HAP-1 (cell line): ENCODE measurements at places on chromosomes 6 and 20.
A peak's percentile ranks its signal among the peaks of the same experiment; 100 is the strongest.

DNA sequence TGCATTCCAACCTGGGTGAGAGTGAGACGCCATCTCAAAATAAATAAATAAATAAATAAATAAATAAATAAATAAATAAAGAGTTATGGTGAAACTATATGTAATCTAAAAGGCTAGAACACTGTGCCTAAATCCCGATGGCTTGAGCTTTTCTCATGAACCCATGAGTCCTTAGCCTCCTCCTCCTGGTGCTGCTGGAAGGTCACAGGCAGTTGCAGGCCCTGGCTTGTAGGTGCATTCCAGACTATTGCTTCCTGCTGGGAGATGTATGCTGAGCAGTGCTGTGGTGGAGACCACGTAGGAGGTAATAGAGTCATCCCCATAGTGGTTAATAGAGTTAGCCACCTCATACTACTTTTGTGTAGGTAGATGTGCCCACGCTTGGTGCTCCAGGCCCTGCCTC, 12.5 kb downstream of the PTK7 start:
- DNase-seq, result no peak

DNA sequence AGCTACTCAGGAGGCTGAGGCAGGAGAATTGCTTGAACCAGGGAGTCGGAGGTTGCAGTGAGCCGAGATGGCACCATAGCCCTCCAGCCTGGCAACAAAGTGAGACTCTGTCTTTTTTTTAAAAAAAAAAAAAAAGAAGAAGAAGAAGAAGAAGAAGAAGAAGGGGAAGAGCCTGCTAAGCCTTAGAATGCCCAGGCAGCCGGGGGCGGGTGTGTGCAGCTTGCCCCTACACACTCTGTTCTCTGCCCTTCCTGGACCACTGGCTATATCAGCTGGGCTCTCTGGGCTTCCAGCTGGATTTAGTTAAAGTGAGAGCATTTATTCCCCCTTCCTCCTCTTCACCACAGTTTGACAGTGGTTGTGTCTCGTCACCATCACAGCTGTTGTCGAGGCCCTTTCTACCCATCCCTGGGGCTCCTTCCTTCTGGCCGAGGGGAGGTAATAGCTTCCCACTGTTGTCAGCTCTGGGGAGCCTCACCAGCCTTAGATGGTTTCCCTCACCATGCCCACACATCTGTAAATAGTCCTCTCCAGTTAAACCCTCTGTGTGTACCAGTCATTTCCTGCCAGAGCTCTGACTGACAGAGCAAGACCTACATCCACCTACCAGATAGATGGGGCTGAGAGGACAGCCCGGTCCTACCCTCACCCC, 77.6 kb downstream of the TRERF1 start:
- DNase-seq, result no peak

DNA sequence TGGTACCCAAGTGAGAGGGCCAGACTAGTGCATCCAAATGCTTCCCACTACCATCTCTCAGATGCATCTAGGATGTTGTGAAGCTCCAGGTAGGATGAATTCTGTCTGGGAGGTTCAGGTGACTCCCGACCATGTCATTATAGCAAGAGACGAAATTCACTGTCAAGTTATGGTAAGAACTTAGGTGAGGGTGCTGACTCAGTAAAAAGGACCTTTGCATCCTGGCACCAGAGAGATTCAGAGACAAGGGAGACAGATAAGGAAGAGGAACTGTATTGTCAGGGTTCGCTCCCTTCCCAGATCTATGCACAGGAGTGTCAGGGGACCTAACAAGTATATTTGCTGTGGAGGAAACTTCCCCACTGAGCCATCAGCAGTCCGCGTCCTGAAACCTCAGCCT, 11.2 kb upstream of the PRIM2 start:
- no peak for DNase-seq

DNA sequence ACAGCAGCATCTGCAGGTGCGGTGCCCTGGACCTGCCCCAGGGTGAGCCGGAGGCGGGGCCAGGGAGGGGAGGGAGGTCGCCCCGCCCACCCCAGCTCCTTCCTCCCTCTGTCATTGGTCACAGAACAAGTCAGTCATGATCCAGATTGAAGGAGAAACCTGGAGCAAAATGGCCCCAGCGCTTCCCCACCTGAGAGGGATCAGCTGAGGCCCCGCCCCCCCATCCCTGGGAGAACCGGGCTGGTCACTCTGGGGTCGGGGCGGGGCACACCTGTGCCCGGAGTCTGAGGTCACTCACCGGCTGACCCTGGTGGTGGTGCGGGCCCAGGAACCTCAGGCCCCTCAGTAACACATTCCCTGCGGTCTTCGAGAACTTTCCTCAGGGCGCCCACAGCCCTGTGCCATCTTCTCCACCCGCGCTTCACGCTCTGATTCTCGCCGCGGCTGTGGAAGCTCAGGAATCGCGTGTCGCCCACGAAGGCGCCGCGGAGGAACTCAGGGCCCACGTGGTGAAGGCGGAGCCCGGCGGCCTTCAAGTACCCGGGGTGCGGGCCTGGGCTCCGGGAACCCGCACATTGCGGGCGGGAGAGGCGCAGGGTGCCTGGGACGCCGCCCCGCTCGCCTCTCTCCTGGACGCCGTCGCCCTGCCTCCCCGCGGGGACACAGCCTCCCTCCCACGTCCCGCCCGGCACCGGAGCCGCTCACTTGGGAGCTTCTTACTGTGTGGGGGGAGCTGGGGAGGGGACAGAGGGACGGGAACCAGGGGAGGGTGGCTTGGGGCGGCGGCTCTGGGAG, 36.4 kb upstream of the HLA-C start:
- no peak for DNase-seq

GRCh38 chr20:13331536-13331935, 110.5 kb downstream of the ISM1 start:
- DNase-seq, result no peak

DNA sequence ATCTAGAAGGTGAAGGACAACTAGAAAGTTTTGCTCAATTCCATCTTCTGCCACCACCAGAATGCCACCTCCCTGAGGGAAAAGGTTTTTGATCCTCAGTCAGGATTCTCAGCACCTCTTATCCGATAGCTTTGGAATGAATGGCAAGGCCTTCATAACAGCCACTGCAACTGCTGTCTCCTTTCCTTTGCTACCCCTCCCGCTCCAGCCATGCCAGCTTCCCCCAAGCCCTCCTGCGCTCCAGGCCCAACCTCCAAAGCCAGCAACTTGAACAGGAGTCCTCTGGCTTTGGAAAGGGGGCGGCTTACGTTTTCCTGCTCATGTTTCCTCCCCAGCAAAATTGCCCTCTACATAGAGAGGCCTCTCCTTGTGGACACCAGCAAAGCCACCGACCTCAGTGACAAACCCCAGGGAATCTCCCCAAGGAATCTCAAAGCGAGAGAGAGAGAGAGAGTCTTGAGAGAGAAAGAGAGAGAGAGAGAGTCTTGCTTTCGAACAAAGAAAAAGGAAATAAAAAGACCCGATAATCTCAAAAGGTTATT, 420 bp upstream of the BTN2A1 start:
- DNase-seq, result peak; percentile 37

DNA sequence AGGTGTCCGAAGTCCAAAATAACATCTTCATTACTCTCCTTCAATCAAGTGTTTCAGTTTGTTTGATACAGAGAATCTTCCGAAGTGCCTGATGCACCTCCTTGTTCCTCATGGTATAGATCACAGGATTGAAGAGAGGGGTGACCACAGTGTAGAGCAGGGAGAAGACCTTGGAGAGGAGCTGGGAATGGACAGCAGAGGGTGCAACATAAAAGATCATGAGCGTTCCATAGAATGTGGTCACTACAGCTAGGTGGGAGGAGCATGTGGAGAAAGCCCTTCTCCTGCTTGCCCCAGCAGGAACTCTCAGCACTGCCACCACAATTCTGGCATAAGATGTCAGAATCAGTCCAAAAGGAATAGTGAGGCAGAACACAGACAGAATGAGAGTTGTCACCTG, 11.9 kb downstream of the OR12D1 start:
- DNase-seq, result no peak

GRCh38 chr6:57109880-57110279, 19.9 kb downstream of the ZNF451 start:
- no peak for DNase-seq

DNA sequence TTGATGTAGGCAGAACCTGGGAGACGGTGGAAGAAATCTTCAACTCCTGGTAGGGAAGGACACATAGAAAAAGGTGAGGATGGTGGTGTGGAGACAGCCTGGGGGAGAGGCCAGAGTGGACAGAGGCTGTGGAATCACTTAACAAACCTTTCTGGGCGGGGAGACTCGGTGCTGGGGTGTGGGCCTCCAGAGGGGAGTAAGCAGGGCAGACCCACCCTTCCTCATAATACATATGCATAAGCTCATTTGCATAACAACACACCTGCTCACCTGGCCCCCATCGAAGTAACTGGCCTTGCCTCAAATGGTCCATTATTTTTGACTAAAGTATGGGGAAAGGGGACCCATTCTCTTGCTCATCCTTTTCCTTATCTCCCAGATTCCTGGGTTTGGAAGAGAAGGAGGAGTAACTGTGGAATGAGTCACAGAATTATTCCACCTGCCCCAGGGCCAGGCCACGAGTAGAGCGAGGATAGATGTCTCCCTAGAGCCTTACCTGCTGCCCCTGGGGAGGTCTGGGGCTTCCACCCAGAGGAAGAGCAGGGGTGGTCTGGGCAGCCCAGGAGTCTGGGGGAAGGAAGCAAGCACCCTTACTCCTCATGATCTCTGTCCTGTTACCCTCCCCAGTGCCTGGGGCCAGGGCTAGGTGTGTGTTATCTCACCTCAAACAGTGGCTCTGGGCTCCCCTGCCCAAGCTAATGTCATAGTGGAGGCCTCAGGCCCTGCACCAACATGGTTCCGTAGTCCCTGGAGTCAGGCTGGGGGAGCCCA, 10.7 kb upstream of the VEGFA start:
- DNase-seq, result no peak

GRCh38 chr6:11313207-11313606, 80.7 kb upstream of the NEDD9 start:
- no peak for DNase-seq

GRCh38 chr6:73004231-73004630, 221.1 kb downstream of the KHDC1L start:
- no peak for DNase-seq

DNA sequence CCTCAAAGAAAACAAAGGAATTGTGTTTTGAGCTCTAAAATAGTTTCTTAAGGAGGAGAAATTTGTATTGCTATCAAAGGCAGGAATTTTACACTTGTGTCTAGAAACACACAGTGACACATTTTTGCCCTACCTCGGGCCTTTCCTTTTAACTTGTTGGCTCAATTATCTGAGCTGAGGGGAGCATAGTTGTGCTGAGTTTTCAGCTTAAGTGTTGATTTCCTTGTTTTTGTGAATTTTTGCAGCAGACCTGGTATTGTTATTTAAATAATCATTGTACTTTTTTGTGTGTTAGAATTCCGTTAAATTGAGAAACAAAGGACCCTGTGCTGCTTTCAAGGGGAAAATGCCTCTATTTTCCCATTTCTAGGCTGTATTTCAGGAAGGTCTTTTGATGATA, 249.7 kb downstream of the CD83 start:
- DNase-seq, result no peak

DNA sequence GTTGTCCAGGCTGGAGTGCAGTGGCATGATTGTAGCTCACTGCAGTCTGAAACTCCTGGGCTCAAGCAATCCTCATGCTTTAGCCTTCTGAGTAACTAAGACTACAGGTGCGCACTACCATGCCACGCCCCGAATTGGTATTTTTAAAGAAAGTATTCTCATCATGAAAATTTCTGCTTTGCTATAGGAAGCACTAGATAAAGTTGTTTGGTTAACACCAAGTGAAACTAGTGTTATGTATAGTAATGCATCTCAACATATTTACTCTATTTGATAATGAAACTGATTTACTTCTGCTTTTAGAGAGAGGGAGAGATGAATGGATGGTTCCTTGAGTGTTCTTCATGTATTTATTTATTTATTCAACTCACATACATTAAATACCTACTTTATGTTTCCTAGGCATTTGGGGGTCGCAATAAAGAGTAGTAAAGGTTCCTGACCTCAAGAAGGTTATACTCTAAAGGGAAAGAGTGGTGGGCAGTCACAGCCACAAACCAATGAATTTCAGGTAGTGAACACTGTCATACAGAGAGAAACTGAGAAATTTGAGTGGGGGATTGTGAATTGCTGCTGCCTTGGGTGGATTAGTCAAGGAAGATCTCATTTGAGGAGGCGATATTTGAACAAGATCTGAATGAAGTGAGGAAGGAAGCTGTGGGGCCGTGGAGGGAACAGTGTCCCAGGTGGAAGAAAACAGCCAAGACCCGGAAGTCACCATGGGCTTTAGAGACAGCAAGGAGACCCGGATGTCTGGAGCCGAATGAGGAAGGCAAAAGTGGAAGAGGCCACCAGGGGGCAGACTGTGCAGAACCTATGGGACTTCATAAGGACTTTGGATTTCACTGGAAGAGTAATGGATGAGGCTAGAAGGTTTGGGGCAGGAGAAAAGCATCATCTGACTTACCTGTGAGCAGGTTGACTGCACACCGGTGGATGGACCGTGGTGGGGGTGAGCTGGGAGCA, 185.6 kb downstream of the TSHZ2 start:
- peak; percentile 42 for DNase-seq

DNA sequence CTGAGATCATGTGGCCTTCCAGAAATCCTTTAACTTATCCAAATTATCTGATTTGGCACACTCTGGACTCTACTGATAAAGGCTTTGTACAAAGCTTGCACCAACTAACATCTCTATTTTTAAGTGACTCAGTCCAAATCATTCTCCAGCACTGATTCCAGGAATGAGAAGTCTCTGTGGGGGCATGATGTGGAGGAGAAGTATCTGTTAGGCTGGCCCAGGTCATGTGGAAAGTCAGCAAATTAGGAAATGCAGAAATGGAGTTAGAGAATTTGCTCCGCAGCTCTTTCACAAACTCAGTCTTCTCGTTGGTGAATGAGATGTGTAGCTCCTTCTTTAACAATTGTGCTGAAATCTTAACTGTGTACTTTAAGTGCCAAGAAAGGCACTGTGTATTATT, 165.7 kb downstream of the ZNF217 start:
- no peak for DNase-seq

DNA sequence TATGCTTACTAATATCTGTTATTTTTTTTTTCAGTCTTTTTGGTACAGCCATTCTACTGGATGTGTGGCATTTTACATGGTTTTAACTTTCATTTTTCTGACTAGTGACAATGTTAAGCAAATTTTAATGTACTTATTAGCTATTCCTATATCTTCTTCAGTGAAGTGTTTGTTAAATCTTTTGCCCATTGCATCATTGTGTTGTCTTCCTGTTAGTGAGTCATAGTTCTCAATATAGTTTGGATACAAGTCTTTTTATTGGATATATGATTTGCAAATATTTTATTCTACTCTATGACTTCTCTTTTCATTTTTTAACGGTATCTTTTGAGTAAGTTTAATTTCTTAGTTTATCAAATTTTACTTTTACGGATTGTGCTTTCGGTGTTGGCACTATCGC, 519.4 kb downstream of the CDKAL1 start:
- no peak for DNase-seq

DNA sequence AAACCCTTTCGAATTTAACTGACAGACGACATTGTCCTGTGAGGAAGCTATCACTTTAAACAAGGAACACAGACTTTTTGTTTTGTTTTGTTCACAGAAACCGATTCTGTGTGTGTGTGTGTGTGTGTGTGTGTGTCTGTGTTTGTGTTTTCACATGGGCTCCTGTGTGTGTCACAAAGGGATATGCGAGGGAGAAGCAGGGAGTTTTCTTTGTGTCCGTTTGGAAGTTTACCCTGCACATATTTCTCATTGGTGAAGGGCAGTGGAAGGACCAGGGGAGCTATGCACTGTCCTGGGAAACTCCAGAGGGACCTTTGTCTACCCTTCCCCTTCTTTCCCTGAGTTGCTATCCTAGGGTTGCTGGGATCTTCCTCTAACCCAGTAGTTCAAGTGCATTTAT, 17.7 kb downstream of the POM121L2 start:
- no peak for DNase-seq
